NCI-H1436 treated with DMSO at 0.1 percent for 48 hours (cell line): ENCODE measurements at places on chromosomes 7 and 10.

DNA sequence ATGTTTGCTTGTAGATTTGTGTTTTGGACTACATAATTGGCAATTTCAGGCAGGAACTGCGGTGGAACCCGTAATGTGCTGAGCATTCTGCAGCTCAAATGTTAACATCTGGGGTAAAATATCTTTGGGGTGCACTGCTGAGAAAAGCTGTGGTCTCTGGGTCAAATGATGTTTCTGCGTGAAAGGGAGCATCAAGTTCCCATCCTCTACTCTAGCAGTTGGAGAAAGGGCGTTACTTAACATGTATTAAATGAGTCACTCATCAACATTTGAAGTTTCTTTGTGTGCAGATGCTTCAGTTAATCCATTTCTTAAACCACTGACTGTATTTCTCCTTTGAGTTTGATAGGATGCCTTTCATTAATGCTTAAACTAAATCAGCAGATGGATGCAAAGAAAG lies 273.1 kb upstream of the PITRM1 start:
- DNase-seq, result no peak

- no peak for DNase-seq
These were observed 38.5 kb upstream of the LRRC17 start for GRCh38 chr7:102874166-102874829.

DNA sequence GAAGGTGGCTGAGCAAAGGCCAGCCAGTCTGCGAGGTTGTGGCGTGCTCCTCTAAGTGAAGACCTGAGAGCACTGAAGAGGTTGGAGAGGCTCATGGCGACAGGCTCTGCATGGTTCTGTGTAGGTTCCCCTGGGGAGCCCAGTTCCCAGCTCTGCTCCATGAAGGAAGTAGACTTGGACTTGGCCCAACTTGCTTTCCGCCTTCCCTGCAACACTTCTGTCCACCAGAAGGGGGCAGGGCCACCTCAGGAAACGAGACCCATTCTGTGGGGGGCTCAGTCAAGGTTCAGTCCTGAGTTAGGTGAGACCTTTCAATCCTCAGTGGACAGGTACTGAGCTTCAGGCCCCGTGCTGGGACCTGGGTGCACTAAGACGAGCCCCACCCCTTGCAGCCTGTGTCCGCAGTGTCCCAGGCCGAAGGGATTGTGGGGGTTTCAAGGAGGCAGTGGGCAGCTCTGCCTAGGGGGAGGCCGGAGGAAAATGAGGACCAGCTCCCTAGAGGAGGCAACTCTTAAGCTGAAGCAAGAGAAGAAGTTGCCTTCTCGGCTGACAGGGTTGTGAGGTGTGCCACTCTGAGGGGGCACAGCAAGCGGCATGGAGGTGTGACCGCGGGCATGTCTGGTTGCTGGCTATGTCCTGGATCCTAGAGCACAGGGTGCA lies 15.0 kb upstream of the PCBD1 start:
- no peak for DNase-seq

DNA sequence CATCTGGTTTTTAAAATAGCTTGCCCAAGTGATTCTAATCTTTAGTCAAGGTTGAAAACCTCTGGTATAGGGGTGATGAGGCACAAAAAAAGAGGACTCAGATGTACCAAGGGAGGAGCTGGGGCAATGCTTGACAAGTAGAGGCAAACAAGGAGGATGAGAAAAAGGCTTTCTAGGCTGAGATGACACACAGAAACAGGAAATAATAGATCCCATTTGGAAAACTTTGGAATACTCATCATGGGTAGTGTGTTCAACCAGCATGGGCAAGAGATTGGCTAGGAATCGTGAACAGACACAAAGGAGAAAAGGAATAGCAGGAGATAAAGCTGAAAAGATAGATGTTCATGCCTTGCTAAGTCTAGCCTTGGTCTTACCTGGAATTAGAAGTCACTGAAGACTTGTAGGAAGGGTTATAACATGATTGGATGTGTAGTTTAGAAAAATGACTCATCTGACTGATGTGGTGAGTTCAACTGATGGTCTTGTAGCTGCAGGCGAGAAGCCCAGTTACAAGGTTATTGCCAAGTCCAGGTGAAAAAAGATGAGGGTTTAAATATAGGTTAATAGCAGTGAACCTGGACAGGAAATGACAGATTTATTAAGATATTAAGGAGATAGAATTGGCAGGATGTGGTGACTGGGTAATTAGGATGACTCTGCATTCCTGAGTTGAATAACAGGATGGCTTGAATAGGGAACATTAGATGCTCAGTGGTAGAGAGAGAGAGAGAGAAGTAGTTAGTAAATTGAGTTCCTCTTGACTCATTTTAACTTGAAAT lies 214.0 kb upstream of the LRGUK start:
- no peak for DNase-seq

DNA sequence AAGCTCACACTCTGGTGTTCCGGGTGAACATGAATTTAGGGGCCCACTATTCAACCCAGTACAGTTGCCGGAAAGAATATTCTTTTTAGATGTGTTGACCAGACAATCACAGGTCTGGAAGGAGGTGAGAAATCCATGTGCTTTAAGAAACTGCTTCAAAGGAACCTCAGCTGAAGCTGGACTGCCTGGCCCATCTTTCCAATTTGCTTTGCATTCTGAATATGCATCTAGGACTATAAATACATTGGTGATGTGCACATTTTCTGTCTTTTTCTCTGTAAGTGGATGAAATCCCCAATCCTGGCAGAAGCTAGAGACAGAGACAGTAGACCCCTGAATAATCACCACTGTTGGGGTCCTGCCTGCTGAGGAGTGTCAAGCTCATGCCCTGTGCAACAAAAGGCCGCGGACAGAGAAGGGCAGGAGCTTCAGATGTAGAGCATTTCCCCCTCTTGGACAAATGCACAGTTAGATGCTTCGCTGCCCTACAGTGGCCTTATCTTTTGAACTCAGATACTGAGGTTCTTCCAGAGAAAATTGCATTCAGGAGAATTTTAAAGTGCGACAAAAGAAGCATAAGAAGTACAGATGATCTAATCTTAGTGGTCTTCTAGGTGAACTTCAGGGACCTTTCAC lies 368.3 kb downstream of the SFMBT2 start:
- DNase-seq, result no peak

DNA sequence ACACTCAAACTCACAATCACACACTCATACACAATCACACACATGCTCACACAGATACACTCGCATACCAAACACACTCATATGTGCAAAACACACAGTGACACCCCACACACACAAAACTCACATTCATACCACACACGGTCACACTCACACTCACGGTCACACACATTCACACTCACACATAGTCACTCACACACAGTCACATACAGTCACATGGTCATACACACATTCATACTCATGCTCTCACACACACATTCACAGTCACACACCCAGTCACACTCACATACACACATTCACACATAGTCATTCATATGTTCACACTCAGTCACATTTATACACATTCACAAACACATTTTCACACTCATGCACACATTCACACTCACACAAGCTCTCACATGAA lies 296.0 kb upstream of the RNF32 start:
- no peak for DNase-seq

DNA sequence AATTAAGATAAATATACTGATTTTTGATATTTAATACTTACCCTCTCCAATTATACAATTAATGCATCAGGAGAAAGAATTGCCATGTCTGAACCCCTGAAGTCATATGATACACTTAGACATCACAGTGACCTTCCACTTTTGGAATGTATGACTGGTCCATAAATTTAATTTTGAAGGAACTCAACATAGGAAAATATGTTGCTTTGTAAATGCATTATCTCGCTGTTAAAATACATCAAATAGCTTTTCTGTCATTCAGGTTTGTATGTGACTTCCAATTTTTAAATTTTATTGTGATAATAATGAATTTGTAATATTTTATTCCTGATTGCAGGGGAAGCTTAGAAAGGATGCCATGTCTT lies 631.9 kb upstream of the ANKRD30A start:
- DNase-seq, result no peak

DNA sequence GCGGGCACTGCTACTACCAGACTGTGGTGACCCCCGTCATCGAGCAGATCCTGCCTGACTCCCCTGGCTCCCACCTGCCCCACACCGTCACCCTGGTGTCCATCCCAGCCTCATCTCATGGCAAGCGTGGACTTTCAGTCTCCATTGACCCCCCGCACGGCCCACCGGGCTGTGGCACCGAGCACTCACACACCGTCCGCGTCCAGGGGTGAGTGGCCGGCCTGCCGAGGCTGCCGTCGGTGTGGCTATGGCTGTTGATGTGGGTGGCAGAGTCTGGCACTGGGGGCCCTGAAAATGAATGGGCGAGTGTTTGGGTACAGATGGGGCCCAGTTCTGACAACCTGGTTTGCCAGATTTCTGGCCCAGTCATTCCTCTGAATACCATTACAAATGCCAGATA lies 15.4 kb downstream of the LIMK1 start:
- DNase-seq, result no peak

DNA sequence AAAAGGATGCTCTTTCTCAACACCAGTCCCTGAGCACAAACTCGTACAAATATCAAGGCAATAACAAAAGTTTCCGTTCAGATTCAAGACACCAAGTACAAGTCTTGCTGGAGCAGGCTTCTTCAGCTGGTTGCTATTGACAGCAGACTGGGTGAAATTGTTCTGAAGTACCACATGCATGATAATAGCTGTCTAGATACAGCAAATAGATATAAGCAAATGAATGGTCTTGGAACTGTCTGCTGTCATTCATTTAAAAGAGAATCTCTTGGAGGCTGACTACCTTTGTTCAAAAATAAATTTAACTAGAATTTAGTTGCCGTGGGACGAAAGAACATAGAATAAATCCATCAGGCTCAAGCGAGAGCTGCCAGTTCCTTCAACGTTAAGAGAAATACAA lies 35.5 kb downstream of the SORCS1 start:
- no peak for DNase-seq
